Thyroid gland (tissue), 4 donors: ENCODE measurements at places on chromosomes 1 and 21. TPM values are rescaled to one million over a fixed set of nuclear protein-coding genes. Genes with fewer than 3 reads are reported as not detected.

DNA sequence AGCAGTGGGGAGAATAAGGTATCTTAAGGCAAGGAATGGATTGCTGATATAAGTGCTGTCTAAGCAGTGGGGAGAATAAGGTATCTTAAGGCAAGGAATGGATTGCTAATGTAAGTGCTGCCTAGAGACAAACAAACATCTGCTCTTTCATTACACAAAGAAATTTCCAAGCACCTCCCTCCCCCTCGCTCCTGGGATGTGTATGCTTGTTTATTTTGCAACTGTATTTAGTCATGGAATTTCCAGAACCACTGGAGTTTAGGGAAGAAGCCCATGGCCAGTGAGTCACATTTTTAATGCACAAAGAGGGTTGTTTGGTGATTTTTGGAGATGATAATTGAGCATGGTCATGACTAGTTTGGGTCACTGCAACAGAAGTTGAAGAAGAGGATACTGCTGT, 21.5 kb downstream of the PDPN start:
- no peak for DNase-seq

DNA sequence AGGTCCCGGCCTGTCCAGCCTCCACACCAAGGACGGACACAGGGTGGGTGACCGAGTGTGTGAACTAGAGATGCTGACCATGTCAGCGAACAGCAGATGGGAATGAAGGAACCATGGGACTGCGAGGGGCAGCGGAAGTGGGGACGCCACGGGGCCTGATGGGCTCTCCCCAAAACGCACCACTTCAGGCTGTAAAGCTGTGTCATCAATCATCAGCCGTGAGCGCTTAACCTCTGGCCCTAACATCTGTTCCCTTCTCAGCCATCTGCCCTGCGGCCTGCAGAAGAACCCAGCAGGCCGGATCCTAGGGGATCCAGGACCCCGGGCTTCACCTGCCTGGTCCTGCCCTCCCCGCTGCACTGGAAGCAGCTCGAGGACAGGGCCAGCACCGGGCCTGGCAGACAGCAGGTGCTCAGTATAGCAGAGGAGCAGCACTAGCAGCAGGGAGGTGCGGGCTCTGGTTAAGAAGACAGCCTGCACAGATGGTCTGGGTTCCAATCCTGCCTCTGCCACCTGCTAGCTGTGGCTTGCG, 58.7 kb downstream of the DMRTB1 start:
- DNase-seq = no peak

DNA sequence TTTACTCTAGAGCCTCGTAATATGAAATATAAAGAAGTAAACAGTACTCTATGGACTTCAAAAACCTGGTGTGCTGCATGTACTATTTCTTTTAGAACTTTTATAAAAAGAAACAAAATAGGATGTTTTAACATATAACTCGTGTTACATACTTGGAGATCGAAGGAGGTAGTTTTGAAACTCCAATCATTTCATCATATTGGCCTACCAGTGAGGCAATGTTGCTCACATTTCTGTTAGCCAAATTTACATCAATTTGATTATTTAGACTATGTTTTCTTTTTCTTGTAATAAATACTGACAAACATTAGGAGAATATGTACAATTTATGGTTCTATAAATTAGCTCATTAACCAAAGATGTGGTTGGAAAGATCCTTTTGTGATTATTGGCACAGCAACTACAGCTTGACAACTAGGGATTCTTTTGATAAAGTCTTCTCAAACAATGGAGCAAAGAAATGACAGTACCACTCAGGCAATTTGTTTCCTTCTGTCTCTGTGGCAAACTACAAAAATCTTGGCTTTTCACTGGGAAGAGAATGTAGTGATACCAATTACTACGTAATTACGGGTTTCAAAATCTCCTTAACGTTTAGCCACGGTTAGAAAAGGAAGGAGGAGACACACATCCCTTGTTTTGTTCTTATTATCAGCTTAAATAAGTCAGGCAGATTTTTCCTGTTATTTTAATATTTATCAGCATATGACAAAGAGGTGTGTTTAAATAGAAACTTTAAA, 266.6 kb upstream of the SGIP1 start:
- DNase-seq = no peak

DNA sequence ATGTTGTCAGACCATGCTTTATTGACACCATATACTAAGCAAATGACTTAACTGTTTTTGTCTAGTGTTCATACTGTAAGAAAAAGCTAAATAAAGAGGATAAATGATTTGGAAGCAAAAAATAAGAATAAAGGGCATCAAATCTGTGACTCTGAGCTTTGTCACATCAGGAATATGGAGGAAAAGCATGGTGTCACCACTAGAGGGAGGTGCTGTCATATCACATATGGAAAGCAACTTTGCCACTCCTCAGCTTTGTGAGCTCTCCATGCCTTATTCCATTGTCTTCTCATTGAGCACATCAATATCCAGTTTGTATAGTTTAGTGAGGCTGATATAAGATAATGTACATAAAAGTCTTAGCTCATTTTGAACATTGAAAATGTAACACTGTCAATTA, 20.8 kb upstream of the GBP1 start:
- DNase-seq = peak; percentile 10

DNA sequence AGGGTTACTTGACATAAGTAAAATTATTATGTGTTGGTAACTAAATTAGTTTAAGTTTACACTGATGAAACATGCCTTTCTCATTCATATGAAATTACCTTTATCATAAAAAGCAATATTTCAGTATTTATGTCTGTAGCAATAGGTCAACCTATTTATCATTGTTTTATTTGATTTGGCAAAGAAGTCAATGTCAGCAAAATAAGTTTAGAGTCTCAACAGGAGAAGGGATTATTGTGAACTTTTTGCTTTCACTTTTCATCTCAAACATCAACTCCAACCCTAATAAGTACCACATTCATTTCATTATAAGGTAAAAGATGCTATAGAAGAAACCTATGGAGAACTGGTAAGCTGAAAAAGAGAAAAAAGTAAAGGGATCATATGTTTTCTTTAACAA, 1015.4 kb upstream of the ADGRL4 start:
- DNase-seq = no peak

- DNase-seq = no peak
These were observed 95.4 kb downstream of the LPAR3 start for GRCh38 chr1:84797603-84798002.

DNA sequence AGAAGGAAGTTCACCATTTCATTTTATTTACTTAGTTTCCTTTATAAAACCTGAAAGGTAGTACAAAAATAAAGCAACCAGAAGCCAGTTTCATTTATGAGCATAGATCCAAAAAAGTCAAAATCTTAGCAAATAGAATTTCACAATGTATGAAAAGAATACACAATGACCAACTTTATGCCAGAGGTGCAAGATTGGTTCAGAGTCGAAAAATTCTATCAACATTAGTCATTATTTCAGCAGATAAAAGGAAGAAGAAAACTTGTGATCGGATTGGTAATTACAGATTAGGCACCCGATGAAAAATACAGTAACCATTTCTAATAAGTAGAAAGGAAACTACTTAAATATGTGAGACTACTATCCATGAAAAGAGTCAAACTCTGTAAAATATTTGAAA, 89.1 kb downstream of the ITSN1 start:
- DNase-seq = no peak

- no peak for DNase-seq
These were observed 196.3 kb upstream of the SPAG17 start for GRCh38 chr1:118381197-118381869.

DNA sequence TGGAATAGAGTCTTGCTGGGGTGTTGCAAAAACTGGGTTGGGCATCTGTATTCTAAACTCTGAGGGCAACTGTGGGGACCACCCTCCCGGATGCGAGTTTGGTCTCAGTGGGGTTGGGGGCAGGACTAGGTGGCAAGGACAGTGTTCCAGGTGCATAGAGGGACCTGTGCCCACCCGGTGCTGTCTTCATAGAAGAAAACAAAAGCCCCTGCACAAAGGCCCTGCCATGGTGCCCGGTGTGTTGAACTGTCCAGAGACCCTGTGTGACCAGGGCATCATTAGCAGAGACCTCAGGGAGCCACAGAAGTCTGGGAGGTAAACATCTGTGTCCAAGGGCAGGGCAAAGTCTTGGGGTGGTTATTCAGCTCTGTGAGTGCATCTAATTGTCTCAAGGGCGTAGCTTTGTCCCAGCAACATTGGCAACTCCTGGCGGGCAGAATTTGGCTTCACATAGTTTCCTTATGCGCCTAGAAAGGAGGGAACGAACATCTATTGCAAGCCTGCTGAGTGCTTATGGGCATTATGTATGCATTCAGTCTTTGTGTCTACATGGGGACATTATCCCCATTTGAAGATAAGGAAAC, 72.2 kb upstream of the IFFO2 start:
- DNase-seq = no peak

DNA sequence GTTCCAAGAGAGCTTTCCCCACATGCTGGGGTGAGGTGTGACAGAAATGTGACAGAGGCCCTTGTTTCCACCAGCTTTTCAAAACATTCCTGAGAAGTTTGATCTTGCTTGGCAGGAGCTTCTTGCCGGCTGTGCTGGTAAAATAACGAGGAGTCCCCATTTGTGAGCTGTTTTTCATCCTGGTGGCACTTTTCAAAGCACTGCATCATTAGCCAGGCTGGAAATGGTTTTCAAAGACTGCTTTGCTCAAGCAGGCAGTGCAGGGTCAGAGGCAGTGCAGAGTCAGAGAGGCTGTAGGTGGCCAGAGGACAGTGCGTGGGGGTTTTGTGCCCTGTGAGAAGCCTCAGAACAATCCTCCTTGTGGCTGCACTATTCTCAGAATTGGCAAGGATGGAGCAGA, 75.8 kb upstream of the KCNA3 start:
- no peak for DNase-seq

DNA sequence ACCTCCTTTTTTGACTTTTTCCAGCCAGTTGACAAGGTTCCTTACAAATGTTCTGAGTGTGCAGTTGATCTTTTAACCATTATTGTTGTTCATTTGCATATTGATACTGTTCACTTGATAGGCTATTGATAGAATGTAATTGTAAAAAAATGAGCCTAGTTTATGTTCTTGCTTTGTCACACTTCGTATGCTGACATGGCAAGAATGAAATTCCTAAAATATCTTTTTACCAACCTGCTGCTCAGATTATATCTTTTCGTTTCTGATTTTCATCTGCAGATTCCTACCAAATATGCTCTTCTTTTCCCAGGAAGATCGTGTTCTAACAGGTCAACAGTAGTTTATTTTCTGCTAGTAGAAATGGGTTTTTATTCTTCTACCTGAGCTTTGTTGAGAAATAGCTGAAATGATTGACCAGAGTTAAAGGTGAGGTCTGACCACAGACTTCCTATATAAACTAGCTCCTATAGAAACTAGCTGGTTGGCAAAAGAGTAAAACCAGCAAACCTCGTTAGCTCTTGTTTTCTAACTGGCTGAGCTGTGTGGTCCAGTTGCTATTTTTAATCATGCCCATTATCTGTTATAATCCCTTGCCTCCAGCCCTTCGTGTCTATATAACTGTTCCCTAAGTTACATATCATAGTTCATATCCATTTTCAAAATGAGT, 174.8 kb downstream of the HS2ST1 start:
- DNase-seq = no peak

DNA sequence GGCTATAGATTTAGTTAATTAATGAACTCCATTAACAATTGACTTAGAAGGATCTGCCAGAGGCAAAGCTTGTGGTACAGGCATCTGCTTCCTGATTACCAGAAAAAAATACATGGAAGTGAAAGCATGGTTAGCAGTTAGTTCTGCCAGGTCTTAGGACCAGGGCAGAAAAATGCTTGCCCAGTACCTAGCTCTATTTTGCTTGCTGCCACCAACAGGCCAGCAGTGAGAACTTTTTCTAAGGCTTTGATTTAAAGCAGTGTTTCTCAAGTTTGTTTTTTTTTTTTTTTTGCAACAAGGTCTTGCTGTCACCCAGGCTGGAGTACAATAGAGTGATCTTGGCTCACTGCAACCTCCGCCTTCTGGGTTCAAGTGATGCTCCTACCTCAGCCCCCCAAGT, 16.4 kb upstream of the MTF1 start:
- DNase-seq = no peak

DNA sequence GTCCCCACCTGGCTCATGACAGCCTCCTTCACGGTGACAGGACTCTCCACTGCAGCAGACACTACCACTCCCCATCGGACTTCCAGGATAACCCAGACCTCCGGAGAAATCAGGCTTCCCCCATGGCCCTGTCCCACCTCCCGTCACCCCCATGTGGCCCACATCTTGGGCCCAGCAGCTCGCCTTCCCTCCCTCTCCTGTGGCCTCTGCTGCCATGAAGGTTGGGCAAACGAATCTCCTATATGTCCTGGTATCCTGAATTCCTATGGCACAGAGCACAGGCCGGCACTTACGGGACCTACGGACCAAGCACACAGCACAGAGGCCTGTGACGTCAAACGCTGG, 82.0 kb downstream of the NPHP4 start:
- no peak for DNase-seq

DNA sequence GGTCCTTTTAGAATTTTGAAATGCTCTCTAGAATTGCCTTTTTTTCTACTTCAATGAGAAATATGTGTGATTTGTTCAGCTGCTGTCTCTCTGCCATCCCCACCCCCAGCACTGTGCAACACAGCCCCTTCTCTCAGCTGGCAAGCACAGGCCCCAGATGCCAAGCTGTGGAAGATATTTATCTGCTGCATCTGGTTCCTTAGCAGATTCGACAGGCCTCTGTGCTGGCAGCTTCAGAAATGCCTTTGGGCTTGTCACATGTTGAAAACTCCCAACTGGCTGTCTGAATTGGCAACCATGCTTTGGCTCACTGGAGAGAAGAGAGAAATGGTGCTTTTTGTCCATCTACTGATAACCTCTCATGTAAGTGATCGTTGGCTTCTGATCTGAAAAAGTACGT, 206.7 kb upstream of the C1orf87 start:
- no peak for DNase-seq

RXFP4 gene
- total RNA-seq = not detected

CFHR4 gene
- not detected for total RNA-seq

PAQR6 gene
- total RNA-seq = 2.3 TPM

LEPR gene
- total RNA-seq = 80.4 TPM

RASAL2 gene
- 27.3 TPM for total RNA-seq

IL20 gene
- total RNA-seq = not detected

TMEM125 gene
- 50.8 TPM for total RNA-seq

OR2T8 gene
- total RNA-seq = 1.7 TPM

TCHHL1 gene
- not detected for total RNA-seq

SLC6A17 gene
- 0.25 TPM for total RNA-seq

ARHGEF16 gene
- total RNA-seq = 23.7 TPM
